ENCODE measurements at places on chromosomes 12 and 14.
A peak's percentile ranks its signal among the peaks of the same experiment; 100 is the strongest.

- DNase-seq: no peak
Observed at GRCh38 chr14:75646762-75647161, 13.9 kb downstream of the ERG28 start.

DNA sequence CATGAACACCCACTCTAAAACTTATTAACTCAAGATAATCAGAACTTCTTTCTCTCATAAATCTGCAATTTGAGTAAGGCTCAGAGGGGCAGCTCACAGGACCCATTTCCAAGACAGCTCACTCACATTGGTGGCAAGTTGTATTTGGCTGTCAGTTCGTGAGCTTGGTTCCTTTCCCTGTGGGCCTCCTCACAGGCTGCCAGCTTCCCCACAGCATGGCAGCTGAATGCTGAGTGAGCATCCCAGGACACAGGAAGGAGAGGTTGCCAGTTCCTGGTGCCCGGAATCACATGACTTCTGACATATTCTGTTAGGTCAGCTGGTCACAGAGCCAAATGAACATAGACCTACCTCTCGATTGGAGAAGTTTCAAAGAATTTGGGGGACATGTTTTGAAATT lies 116.6 kb upstream of the TMEM233 start:
- no peak for DNase-seq

DNA sequence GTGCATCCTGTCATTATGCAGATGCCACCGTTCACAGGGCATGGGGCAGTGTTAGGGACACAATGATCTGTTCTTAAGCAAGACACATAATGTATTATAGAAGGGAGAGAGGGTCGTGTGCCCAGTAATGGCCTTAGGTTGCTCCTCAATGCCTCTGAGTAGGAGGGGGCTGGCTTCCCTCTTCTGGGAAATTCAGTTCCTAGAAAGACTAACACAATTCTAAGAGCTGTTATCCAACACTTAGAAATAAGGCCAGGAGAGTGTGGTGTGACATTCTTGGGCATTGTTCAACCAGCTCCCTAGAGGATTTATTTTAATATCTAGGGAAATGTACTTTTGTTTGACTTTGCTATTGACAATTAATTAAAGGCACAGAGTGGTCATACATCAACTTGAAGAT lies 118.5 kb downstream of the ADCK1 start:
- no peak for DNase-seq

DNA sequence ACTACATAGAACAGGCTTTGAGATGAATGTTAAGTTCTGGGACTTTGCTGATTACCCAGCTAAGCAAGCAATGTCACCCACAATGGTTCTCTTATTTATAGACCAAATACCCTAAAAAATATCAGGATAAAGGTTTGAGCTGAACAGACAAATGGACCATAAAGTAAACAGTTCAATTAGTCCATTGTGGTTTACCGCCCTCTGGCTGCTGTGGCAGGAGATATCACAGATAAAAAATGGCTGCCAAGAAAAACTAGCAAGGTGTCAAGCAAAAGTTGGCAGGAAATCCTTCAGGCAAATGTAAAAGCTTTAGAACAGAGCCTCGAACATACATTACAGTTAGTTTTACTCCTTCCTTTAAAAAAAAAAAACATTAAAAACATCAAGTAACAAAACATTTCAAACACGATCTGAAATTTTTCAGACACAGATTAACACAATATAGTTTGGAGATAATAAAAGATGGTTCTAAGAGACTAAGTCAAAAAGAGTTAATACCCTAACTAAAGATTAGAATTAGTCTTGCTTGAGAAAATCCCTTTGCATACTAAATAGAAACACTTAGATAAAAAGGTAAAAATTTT lies 41.3 kb downstream of the MED13L start:
- peak; percentile 32 for DNase-seq
